ENCODE measurements at places on chromosomes 7 and 10.

GRCh38 chr7:37683246-37684120 lies at the start of gene GPR141:
Gene GPR141, plus strand, starts transcription at chr7:37683766. Its CDS starts 56,628 bp downstream, at chr7:37740394.
- no peak for DNase-seq

DNA sequence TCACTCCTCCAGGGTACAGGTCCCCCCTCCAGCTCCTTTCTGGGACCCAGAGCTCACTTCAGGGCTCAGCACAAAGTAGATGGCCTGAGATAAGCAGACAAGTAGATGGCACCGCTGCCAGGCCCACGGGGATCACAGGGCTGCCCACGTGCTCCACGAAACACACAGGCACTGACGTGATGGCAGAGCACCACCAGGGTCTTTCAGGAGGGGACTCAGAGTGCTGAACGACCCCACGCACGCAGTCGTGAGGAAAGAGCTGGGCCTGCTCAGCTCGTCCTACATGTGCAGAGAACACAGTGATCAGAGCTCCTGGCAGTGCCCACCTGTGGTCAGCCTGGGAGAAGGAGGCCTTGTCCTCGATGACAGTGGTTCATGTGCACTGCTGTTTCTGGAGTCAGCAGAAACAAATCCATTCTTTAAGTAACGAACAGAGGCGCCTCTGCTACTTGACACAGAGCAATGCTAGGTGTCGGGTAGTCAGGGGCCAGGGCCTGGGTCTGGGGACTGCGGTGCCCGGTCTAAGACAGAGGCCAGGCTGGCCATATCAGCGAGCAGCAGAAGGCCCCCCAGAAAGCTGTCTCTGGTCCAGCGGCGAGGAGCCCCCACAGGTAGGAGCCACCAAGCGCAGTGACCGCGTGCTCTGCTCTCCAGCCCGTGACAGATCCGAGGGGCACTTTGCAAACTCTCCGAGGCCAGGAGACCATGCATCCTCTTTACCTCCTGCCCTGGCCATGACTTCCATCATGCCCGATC lies 129.8 kb upstream of the FAM20C start:
- DNase-seq, result no peak

DNA sequence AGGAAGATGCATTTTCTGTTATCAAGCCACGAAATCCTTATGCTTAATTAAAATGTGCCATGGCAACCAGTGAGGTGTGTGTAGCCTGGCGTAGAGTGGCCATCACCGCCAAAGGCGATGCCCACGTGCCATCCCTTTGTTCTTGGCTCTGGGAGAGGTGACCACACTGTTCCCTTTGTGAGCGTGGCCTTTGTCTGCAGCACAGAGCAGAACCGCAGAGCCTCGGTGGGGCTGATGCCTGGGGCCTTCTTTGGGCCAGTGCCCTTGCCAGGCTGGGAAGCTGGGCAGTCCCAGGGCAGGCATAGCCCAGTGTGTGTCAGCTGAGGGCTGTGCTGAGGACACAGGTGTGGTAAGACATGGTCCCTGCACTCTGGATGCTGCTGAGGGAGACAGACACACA lies 48.3 kb downstream of the BUB3 start:
- DNase-seq, result no peak

DNA sequence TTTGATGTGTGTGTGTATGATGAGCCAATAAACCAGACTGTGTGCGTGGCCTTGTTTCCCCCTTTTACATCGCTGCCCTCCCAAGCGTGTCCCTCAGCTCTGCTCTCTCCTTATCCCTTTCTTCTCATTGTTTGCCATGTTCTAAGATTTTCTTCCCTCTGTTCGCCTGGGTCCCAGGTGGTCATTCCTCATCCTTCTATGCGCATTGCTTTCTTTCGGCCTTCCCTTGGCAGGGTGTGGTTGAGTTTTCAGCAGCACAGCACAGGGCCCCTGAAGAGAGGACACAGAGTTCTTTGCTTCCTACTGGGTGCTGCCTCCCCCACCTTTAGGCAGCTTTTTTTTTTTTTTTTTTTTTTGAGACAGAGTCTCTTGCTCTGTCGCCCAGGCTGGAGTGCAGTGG lies 23.1 kb downstream of the GBX1 start:
- no peak for DNase-seq

- DNase-seq, result no peak
Observed at GRCh38 chr7:8625612-8626011, 192.2 kb downstream of the NXPH1 start.

GRCh38 chr7:81467964-81468363 lies 301.9 kb downstream of the HGF start:
- DNase-seq, result no peak

GRCh38 chr7:18685971-18686370 lies 190.4 kb downstream of the HDAC9 start:
- DNase-seq, result no peak

- peak; percentile 55 for DNase-seq
Observed at GRCh38 chr10:77641788-77642397, 4.3 kb upstream of the KCNMA1 start.

GRCh38 chr7:151338809-151339208 lies 2.8 kb upstream of the NUB1 start:
- no peak for DNase-seq

GRCh38 chr10:62027841-62028501 lies 126.5 kb downstream of the ARID5B start:
- no peak for DNase-seq

GRCh38 chr7:23491502-23491901 lies 21.2 kb upstream of the IGF2BP3 start:
- DNase-seq, result no peak

DNA sequence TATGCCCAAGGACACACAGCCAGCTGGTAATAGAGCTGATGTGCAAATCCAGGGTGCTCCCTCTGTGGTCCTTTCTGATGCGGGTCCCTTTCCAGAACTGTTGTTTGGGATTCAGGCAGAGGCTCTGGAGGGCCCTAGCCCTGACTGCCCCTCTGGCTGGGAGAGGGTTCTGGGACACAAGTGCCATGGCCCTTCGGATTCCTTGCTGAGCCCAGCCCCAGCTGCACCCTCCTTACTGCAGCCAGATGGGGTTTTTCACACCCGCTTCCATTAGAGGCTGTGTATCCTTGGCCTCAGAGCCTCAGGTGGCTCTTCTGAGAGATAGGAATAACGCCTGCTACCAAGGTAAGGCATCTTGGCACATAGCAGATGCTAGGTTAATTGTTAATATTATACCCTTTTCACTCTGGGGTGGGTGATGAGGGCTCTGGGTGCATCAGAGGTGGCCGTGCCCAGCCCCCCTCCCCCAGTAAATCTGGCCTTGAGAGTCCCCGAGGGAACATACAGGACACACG lies 89.8 kb upstream of the LRRC4 start:
- DNase-seq, result no peak

- no peak for DNase-seq
Observed at GRCh38 chr7:126685018-126685573, 567.6 kb downstream of the GRM8 start.

GRCh38 chr10:93751832-93752231 lies 5.9 kb upstream of the LGI1 start:
- no peak for DNase-seq

GRCh38 chr7:102944241-102944640 lies 31.4 kb downstream of the LRRC17 start:
- no peak for DNase-seq

- DNase-seq, result no peak
Observed at GRCh38 chr10:51705774-51706173, 6.4 kb upstream of the CSTF2T start.

DNA sequence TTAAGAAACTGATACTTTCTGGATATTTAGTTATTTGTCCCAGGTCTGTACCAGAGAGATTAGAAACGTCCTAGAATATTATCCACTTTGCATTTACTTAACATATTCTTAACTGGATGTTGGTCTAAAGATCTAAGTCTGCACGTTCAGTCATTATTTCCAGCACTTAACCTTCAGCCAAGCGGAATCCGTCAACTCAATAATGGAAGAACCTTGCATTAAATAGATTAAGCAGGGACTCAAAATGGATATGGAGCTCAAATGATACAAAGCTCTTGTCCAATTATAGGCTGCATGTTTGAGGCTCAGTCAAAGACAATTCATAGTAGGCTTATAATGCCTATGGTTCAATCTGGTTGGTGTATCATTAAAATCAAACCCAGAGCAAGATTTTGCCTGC lies 162.9 kb downstream of the SEMA3D start:
- no peak for DNase-seq
